ENCODE measurements at places on chromosomes 16 and 17.

DNA sequence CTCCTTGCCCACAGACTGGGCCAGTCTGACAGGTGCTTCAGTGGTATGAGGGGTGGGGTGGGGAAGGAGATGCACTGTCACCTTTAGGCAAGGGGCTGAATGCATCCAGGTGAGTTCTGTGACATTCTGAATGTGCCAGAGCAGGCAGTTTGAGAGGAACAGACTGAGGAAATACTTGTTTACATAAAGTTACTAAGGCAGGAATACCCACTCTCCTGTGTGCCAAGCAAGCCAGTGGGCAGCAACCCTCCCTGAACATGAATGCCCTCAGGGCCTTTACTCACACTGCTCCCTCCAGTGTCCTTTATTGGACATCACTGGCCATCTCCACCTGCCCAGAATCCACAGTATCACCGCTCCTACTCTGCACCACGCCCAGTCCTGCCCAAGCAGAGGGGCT is 33.1 kb upstream of the ULK2 start:
- no peak for DNase-seq

GRCh38 chr17:44346064-44346844 is 1.2 kb downstream of the GRN start:
- DNase-seq = no peak

- DNase-seq = no peak
Observed at GRCh38 chr17:37564252-37564651, 45.0 kb downstream of the SYNRG start.

DNA sequence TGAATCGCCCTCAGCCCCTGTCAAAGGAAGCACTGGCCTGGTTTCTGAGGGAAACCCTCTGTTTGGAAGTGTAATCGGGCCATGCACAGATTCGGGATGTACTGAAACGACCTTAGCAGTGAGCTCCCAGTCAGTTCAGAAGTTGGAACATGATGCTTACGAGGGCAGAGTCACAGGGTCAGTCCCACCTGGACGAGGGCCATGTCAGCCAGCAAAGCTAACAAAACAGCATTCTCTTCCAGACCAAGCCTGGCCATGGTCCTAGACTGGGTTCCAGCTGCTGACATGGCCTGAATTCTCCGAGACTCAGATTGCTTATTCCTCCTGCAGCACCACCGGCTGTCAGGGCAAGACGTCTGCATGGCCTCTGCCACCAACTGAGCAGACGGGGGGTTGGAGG is 192.2 kb upstream of the WSCD1 start:
- no peak for DNase-seq

DNA sequence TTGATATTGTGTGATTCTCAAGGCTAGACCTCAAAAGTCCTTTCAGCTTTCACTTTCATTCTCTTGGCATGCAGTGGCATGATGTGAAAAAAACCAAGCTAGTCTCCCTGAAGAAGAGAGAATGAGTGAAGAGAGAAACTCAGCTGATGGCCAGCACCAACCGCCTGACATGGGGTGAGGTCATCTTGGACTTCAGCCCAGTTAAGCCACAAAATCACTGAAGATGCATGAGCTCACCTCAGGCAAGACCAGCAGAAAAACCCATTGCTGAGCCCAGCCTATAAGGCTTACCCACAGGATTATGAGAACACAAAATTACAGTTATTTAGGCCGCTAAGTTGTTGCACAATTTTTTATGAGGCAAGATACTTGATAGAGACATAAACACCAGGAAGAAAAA is 496.5 kb downstream of the TOX3 start:
- no peak for DNase-seq

DNA sequence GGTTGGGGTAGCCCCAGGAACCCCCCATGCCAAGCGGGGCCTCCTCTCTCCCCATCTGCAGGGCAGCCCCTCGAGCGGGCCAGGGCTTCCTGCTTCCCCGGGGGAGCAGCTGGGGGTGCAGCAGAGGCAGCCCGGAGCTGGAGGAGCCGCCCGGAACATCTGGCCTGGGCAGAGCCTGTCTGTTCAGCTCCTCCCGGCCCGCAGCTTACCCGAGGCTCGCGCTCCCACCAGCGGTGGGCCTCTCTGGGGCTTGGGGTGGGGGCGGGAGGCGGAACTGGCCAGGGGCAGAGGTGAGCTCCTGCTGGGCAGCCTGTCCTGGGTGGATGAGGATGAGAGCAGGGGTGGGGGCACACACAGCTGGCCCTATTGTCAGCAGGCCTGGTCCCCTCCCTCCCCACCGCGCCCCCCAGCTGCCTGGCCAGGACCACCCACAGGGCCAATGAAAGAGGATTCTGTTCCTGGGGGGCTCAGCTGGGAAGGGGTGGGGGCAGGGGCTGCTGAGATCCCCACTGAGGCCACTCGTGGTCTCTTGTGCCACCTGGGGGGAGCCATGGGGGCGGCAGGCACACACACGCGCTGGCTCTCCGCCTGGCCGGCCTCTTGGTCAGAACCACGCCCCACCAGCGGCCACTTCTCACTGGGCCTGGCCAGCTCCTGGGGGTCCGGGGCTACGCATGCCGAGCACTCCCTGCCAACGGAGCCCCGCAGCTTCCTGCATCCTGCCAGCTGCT is 34.7 kb downstream of the BAHCC1 start:
- no peak for DNase-seq

DNA sequence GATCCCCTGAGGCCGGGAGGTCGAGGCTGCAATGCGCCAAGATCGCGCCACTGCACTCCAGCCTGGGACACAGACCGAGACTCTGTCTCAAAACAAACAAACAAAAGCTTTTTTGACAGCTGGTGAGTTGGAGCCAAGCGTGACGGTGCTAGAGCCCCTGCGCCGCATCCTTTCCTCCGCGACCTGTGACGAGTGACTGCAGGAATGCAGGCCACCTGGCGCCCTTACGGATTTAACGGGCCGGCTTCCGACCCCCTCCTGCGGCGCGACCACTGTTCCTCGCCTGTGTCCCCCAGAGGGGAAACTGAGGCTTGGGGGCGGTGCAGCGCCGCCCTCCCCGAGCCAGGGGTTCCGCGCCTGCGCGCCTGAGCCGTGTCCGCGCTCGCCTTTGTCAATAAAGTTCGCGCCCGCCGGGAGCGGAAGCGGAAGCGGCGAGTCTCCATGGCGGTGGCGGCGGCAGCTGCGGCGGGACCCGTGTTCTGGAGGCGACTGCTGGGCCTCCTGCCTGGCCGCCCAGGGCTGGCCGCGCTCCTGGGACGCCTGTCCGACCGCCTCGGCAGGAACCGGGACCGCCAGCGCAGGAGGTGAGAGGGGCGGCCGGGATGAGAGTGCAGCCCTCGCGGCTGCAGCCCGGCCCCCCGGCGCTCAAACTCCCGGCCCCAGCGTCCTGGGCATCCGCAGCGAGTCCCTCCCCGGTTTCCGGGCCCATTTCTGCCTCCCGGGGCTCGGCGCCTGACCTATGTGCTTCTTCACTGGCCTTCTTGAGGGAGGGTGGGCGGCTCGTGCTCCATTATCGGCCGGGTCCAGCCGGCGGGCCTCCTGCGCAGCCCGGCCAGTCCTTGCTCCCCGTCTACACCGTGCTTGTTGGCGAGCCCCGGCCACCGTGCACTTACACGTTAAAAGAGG is at the start of gene PGS1:
Gene PGS1 (plus strand): TSS at position 425 of the 906 bp plus-strand sequence. CDS start 17 bp downstream, at position 442.
- no peak for DNase-seq

DNA sequence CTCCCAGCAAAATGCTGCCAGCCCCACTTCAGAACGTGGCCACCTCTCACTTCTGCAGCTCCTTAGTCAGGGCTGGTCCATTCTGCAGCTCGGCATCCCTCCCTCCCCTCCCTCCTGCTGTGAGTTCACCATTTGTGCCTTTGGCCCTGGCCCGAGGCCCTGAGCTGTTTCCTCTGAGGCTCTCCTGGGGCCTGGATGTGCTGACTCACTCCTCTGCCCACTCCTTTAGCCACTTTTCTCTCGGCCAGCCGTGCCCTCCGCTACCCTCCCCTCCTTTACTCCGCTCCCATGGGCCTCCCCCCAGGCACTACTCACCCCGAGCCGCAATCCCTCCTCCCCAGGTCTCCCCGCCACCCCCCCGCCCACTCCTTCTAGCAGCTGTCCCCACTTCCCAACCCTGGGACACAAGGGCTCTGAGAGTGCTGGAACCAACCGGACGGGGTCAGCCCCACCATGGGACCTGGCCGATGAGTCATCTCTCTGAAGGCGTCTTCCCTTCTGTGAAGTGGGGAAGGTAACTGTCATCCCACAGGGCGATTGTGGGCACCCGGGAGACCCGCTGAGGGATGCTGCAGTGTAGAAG is 11.5 kb downstream of the KCNG4 start:
- no peak for DNase-seq

- no peak for DNase-seq
Observed at GRCh38 chr17:72850410-72851118, 241.9 kb downstream of the SLC39A11 start.

GRCh38 chr17:14196377-14196997 is 40.2 kb downstream of the CDRT15 start:
- no peak for DNase-seq

DNA sequence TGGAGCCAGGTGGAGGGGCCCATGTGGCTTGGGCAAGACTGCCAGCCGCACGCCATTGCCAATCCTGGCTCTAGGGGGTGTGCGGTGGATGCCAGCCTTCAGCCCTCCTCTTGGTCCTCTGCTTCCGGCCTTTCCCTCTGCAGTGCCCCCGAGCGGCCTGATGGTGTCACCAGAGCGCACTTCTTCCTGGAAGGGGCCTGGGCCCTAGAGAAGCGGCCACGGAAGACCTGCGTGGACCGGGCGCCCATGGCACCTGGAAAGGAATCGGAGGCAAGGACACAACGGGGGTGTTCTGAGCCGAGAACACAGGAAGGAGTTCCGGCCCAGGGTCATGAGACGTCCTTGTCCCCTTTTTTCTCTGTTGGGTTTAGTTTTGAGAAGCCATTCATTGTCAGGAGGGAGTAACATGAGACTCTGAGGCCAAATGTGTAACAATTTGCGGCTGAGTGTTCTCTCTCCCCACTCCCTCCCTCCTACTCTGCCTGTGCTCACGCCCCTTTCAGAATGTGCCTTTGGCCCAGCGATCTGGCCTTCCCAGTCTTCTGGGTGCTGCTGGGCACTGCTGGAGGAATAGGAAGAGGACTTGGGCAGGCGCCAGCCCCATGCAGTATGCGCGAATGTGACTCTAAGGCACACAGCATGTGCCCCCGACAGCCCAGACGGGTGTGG is 92.8 kb downstream of the IRX3 start:
- DNase-seq = no peak

DNA sequence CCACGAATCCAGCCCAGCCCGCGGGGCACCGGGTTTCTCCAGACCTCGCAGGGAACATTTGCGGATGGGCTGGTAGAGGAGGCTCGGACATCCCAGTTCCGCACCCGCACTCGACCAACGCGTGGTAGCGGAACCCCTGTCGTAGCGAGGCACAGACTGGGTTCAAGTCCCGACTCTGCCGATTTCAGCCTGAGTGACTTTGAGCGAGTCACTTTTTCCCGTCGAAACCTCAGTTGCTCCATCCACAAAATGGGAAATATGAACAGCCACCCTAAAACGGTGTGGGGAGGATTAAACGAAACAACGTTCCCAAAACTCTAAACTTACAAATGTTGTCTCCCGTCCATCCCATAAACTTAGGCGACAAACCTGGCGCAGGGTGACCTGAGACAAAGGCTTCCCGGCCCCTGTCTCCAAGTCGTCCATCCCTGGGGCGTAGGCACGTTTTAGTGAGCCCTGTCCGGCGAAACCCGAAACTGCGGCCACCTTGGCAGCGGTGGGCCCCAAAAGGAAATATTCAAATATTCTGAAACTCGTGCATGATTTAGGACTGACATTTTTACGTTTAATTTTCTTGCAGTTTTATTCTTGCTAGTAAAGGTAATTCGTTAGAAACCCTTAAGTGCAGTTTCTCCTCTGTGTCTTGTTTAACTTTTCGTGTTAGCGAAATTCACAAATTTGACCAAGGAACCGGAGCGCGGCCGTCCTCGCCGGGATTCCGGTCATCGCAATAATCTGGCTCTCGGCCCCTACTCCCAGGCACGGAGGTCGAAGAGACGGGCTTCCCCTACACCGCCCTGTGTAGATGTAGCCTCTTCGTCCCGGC is 1.9 kb upstream of the MLLT6 start:
- no peak for DNase-seq

- DNase-seq = no peak
Observed at GRCh38 chr17:3815122-3815521, 14.1 kb upstream of the ITGAE start.

GRCh38 chr17:65586899-65587298 is 25.5 kb upstream of the AXIN2 start:
- no peak for DNase-seq

GRCh38 chr16:30382111-30382881 is at the start of gene SEPTIN1:
Gene SEPTIN1 (minus strand): TSS chr16:30382561. CDS start chr16:30382542, 19 bp downstream.
- no peak for DNase-seq

- no peak for DNase-seq
Observed at GRCh38 chr17:27276653-27277156, 17.2 kb upstream of the WSB1 start.

GRCh38 chr17:79114458-79115301 is 40.1 kb downstream of the ENGASE start:
- no peak for DNase-seq

DNA sequence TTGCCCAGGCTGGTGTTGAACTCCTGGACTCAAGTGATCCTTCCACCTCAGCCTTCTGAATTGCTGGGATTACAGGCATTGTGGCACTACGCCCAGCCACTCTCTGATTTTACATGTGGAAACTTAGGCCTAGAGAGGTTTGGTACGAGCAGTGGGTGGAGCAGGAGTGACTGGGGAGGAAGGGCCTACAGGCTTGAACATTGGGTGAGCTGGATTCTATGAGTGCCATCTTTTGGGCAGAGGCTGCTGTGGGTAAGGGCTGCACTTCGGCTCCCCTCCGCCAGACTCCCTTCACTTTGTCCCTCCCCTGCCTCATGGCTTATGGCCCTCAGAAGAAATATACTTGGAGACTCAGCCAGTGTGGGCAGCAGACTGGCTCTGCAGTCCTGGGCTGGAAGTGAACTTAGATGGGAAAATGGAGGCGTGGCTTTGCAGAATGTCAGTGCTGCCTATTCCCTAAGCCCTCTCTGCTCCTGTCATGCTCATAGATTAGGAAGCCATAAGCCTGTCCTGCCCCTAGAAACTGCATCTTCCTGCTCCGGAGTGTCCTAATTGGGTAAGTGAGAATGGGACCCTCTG is 9.5 kb upstream of the MRC2 start:
- DNase-seq = no peak

DNA sequence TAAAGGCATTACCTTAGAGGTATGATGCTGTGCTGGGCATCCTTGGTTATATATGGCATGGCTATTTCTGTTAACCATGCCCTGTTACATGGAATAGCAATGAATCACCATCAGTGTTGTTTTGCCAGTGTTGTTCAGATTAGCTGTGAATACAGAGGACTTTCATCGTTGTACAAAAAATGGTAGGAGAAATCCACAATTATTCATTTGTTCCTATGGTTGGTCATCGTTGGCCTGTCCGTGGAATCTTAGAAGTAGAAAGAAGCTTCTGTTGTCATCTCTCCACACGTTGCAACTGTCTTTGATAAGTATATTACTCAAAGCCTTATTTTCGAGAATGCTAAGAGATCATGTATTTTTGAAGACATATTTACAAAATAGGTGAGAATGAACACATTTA is 114.3 kb upstream of the CACNG5 start:
- DNase-seq = no peak

GRCh38 chr17:37729905-37730304 is 15.0 kb downstream of the HNF1B start:
- no peak for DNase-seq
